CD4-positive, alpha-beta T cell treated with Interleukin-15 for 1 hour (primary cell): ENCODE measurements at places on chromosomes 2 and 18.

DNA sequence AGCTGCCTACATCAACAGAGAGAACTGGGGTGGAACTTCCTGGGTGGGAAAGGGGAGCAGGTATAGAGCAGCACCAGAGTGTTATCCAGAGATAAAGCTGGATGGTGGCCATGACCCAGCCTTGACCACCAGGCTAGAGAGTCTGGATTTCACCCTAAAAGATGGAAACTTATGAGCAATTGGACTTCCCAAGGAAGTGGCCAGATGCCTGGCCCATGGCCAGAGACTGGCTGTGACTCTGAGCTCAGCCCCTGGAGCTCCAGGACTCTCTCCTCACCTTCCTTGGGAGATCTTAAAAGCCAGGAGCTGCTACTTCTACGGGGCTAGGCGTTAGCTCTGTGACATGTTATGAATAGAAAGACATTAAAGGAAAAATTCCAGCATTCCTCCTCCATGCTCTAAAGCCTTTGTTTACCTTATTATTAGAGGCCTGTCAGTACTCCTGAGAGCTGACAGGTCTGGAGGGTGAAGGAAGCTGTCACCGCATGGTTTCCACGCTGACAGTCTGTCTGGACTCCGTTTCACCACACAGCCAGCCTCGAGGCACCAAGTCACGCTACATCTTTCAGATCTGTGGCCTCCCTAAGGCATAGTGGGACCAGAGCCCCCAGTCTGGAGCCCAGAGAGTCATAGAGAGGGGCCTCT lies 260.0 kb upstream of the SIX2 start:
- no peak for DNase-seq

DNA sequence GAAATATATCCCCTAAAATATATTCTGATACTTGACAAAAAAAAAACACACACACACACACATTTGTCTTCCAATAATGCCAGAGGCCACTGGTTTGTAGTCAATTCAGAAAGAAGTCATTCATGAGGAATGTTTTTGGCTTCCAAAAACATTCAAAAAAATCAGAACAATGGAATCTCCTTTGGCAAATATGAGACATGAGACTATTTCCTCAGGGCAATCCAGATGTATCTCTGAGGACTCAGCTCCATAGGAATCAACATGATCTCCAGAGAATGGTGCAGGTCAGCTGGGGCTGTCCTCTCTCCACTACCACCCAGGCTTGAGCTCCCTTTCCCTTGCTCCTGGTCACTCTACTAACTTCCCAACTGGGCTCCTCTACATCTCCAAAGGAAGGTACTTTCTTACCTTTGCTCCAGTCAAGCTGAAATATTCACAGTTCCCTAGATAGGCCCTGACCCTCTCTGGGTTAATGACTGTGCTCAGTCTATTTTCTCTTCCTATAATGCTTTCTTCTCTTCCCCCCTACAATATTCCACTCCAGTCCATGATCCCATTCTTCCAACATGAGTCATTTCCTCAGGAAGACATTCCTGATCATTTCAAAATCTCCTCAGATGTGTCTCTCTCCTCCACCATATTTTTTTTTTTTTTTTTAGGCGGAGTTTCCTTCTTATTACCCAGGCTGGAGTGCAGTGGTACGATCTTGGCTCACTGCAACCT lies 145.3 kb downstream of the C1D start:
- DNase-seq = no peak

DNA sequence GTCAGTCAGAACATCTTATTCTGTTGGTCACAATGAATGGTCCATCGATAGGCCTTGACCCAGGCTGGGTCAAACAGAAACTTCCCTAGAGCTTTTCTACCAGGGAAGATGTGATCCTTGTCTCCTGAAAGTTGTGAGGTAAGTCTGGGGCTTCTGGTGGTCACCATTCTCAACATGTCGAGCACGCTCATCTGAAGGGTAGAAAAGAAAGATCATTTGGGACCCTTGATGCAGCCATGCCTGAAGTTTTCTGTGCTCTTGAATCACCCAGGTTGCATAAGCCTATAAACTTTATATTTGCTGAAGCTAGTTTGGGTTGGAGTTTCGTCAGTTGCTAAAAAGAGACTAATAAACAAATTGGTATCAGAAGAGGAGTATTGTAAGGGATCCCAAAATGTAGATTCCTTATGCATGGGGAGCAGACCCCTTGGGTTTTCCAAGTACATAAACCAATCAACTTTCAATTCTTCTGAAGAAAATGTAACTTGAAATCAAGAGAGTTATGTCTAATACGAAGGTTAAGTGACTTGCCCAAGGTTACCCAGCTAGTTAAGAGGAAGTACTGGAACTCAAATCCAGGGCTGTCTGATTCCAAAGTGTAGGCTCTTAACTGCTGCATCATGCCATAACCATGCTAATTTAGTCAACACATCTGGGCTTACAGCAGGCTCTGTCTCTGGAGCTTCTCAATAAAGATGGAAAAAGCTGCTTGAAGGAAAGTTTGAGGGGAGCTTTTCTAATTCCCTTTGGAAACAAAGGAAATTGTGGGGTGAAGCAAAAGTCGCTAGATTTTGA lies 23.2 kb downstream of the TMEM17 start:
- DNase-seq = no peak

DNA sequence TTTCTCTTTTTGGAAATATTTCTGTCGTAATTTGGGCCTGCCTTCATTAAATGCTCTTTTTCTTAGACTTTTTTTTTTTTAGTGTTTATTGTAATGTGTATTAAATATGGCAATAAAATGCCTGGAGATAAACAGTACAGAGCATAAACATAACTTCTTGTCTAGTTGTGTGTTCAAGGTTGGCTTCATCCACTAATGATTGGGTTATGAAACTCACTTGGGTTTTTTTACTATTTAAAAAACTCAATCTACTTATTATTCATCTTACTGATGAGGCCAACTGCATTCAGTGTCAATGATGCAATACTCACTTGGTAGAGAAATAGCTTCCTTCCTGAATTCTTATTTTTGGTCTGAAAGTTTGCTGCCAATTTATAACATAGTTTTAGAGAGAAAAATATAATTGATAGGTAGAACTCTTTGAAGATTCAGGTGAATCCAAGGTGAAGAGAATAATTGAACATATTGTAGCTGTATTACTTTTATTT lies 144.2 kb upstream of the NABP1 start:
- no peak for DNase-seq

- no peak for DNase-seq
Observed at GRCh38 chr2:72630767-72631166, 195.1 kb downstream of the EXOC6B start.

DNA sequence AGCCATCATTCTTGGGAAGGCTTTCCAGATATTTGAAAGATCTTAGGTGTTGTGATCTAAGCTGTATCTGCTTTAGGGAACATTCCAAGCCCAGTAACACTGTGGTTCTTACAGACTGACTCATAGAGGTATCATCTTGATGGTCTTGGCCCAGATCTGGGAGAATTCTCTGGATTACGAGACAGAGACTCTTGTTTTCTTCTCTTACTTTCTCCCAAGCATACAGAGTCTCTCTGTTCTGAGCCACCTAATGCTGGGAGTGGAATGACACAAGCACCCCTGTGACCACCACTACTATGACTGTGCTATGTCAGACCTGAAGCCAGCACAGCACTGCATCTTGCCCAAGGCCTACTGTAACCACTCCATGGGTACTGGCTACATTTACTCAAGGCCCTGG lies 81.0 kb upstream of the EPAS1 start:
- DNase-seq = no peak
